Breast epithelium (tissue), 4 donors: ENCODE measurements at places on chromosomes 3 and 15. TPM values are rescaled to one million over a fixed set of nuclear protein-coding genes. Genes with fewer than 3 reads are reported as not detected.

- no peak overlapping the region for H3K4me3 ChIP-seq
- H3K27me3 ChIP-seq = no peaks in the 10 kb centered on the region
- H3K4me1 ChIP-seq = no peaks in the 10 kb centered on the region
- no peak overlapping the region for H3K27ac ChIP-seq
- DNase-seq = no peak
Observed at GRCh38 chr3:190169243-190169642, 48.5 kb upstream of the P3H2 start.

DNA sequence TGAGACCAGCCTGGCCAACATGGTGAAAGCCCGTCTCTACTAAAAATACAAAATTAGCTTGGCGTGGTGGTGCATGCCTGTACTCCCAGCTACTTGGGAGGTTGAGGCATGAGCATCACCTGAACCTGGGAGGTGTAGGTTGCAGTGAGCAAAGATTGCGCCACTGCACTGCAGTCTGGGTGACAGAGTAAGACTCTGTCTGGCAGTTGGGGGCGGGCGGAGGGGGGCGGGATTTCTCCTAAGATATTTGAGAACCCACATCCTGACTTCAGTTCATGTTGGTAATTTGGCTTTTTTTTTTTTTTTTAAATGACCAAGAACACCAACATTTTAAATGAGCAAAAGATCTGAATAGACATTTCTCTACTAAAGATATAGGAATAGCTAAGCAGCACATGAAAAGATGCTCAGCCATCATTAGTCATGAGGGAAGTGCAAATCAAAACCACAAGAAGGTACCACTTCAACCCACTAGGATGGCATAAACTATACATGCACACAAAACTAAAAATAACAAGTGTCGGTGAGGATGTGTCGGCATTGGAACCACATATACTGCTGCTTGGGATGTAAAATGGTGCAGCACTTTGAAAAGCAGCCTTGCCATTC, 75.6 kb upstream of the LMOD3 start:
- H3K27ac ChIP-seq = no peak overlapping the region
- no peaks in the 10 kb centered on the region for H3K36me3 ChIP-seq
- no peak overlapping the region for H3K4me3 ChIP-seq
- DNase-seq = no peak
- H3K4me1 ChIP-seq = no peaks in the 10 kb centered on the region

DNA sequence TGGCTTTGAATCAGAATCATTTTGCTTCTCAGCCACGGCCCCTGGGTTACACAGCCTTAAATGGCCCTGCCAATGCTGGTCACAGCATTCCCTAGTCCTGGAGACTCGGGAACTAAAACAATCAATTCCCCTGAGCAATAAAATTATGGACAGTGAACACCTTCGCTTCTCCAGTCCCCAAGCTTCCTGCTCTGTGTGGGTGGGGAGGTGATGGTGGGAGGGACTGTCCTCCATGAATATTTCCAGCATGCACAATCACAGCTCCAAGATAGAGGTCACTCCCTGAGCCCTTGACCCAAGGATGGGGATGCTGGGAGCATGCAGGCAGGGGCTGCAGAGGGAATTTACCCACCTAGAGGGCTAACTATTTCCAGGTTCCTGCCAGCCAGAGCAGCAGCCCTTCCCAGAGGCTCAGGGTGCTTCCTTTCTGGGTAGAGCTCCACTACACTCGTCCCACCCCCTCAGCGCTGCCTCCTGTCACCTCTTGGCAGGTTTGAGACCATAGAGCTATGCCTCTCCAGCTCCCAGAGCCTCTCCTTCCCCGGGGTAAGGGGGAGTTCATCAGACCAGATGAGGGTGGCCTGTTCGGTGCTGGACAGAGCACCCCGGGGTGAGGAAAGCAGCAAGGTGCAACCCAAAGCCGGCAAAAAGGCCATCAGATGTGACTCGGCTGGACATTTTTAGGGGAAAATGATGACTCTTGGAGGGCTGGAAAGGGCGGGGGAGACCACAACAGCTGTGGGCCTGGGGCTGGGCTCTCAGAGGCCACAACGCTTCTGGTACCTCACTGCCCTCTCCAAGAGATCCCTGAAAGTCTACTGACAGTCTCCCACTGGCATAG, 14.5 kb upstream of the CCDC33 start:
- no peak overlapping the region for H3K27ac ChIP-seq
- no peaks in the 10 kb centered on the region for H3K36me3 ChIP-seq
- no peak for DNase-seq
- H3K27me3 ChIP-seq = no peaks in the 10 kb centered on the region
- no peak overlapping the region for H3K4me3 ChIP-seq
- no peaks in the 10 kb centered on the region for H3K4me1 ChIP-seq

DNA sequence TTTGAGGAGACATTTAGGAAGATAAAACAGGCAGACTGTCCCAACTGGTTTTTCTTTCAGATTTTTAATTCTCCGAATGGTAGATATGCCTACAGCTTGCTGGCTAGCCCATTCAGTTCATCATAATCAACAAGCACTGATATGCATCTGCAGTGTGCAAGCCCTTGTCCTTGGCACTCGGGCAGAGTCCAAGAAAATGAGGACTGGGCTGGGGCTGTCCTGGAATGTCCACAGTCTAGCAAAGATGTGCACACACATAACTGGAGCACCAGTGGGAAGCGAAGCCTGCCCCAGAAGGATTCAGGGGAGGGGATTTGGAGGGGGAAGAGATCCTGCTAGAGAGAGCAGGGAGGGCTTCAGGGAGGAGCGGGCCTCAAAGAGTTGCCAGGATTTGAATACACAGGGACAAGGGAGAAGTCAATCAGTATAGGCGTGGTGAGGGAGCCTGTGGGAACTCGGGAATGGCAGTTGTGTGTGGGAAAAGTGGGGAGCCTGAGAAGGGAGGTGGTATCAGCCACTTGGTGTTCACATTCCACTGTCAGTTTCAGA, 8.7 kb downstream of the FAH start:
- no peaks in the 10 kb centered on the region for H3K36me3 ChIP-seq
- H3K27me3 ChIP-seq = no peaks in the 10 kb centered on the region
- no peak overlapping the region for H3K27ac ChIP-seq

GRCh38 chr3:64152086-64152485, 73.2 kb downstream of the PRICKLE2 start:
- DNase-seq = no peak
- H3K4me3 ChIP-seq = no peak overlapping the region
- peaks cover 4% of the 10 kb centered on the region for H3K4me1 ChIP-seq
- peak overlapping the region; percentile 70 for H3K27ac ChIP-seq
- no peaks in the 10 kb centered on the region for H3K27me3 ChIP-seq

DNA sequence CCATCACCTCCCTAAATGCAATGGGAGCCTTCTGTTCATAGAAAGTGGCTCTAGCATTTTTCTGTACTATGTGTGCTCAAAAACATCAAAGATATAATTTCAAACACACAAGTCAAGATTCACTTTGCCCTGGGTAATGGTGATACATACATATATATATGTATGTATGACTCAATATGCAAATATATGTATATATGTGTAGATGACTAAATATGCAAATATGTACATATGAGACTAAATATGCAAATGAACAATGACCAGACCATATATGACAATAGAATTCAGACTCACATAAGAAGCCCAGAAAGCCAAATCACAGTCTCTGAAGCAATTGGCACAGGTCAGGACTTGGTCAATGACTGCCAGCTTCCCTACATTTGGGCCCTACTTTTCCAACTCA, 36.9 kb upstream of the SNRK start:
- H3K27me3 ChIP-seq = no peaks in the 10 kb centered on the region
- H3K4me1 ChIP-seq = no peaks in the 10 kb centered on the region
- H3K27ac ChIP-seq = no peak overlapping the region
- H3K36me3 ChIP-seq = no peaks in the 10 kb centered on the region
- no peak for DNase-seq
- H3K4me3 ChIP-seq = no peak overlapping the region

- no peak overlapping the region for H3K4me3 ChIP-seq
- no peaks in the 10 kb centered on the region for H3K4me1 ChIP-seq
- H3K36me3 ChIP-seq = no peaks in the 10 kb centered on the region
Observed at GRCh38 chr15:57245130-57245529, 131.2 kb upstream of the CGNL1 start.

DNA sequence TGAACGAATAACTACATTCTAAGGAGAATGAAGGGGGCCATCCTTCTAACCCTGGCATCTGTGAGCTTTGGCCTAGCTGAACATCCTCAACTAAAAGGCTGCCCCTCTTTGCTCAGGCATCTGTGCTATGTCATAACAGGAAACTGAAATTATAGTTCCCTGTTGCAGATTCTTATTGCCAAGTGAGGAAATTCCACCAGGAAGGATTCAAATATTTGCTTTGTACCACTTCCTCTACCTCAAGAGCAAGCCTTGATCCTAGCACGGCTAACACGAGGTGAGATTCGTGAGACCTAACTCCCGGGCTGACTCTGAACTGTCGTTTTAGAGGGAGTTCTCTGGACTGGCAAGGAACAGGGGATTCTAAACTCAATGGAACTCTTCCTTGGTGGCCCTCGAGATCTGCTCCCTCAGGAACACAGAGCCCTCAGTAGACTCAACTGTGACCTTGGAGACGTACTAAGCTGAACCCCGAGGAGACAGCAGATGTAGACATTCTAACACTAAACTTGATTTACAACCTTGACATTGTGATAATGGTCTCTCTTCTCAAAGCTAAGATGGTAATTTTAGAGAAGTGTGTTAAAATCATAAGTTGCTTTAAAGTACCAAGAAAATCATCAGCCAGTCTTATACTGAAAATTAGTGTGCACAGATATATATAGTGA, 4.2 kb downstream of the SPG21 start:
- no peaks in the 10 kb centered on the region for H3K36me3 ChIP-seq
- no peaks in the 10 kb centered on the region for H3K27me3 ChIP-seq
- DNase-seq = no peak
- H3K4me1 ChIP-seq = peaks cover 6% of the 10 kb centered on the region

DNA sequence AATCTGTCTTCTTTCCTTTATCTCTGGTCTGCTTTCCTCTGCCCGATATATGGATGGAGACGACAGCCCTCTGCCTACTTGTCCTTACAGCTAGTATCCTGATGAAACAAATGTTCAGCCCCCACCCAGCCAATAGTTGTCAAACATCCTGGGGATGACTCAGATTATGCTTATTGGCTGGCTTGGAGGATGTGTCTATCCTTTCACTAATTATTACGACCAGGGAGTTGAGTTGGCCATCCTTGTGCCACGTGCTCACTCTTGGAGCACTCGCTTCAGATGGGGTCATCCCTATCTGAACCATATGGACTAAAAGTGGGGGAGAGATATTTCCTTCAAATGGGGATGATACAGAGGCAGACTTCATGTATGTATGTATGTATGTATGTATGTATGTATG, 6.4 kb upstream of the MAP3K13 start:
- no peaks in the 10 kb centered on the region for H3K4me1 ChIP-seq
- no peaks in the 10 kb centered on the region for H3K36me3 ChIP-seq
- no peak overlapping the region for H3K27ac ChIP-seq
- H3K4me3 ChIP-seq = no peak overlapping the region
- no peaks in the 10 kb centered on the region for H3K27me3 ChIP-seq

DNA sequence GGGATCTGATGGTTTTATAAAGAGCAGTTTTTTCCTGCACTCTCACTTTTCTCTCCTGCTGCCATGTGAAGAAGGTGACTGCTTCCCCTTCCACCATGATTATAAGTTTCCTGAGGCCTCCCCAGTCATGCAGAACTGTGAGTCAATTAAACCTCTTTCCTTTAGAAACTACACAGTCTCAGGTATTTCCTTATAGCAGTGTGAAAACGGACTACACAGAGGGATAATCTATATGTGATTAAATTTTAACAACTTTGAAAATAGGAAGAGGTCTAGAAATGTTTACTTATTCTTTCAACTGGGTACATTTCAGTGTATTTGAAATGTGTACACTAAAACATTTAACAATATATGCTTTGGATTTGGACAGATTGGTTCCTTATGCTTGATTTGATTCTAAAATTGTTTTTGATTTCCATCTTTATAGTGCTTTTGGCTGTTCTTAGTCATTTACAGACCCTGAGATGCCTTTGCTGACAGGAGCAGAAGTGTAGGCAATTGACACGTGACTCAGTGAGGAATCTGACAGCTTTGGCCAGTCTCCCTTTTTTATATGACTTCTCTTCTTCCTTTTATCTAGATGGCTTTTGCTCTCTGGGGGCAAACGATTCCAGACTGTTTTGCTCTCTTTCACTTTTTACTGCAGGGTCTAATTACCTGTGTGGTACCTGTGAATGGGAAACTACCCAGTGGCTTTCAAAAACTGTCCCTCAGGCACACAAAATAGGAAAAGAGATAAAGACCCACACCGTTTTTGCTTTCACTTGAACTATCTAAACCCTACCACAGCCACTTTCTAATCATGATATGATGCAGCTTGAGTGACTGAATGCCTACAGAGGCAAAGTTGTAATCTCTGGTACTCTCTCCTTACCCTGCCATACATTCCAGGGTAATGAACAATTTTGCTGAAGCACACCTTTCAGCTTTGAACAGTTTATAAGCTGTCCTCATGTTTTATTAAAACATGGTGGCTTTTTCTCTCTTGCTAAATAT, 422.6 kb downstream of the ROBO1 start:
- no peaks in the 10 kb centered on the region for H3K27me3 ChIP-seq
- H3K4me3 ChIP-seq = no peak overlapping the region
- H3K36me3 ChIP-seq = no peaks in the 10 kb centered on the region
- no peak overlapping the region for H3K27ac ChIP-seq

- H3K27me3 ChIP-seq = no peaks in the 10 kb centered on the region
- H3K36me3 ChIP-seq = no peaks in the 10 kb centered on the region
- H3K4me3 ChIP-seq = no peak overlapping the region
- no peaks in the 10 kb centered on the region for H3K4me1 ChIP-seq
- no peak overlapping the region for H3K27ac ChIP-seq
- DNase-seq = no peak
Observed at GRCh38 chr3:62325896-62326295, 47.5 kb downstream of the FEZF2 start.

- peak overlapping the region; percentile 13 for H3K27ac ChIP-seq
- no peak for DNase-seq
- no peak overlapping the region for H3K4me3 ChIP-seq
- H3K4me1 ChIP-seq = no peaks in the 10 kb centered on the region
- peaks cover 7% of the 10 kb centered on the region for H3K36me3 ChIP-seq
Observed at GRCh38 chr3:25604107-25604805, 60.5 kb downstream of the TOP2B start.

GRCh38 chr3:159923956-159924355, 64.7 kb upstream of the IL12A start:
- no peaks in the 10 kb centered on the region for H3K36me3 ChIP-seq
- H3K27me3 ChIP-seq = no peaks in the 10 kb centered on the region
- DNase-seq = no peak
- no peak overlapping the region for H3K27ac ChIP-seq
- no peak overlapping the region for H3K4me3 ChIP-seq

- H3K4me1 ChIP-seq = no peaks in the 10 kb centered on the region
- no peak overlapping the region for H3K4me3 ChIP-seq
- peaks cover 3% of the 10 kb centered on the region for H3K36me3 ChIP-seq
Observed at GRCh38 chr3:155780291-155780690, 25.8 kb downstream of the C3orf33 start.

GRCh38 chr3:101319531-101319930, 844 bp downstream of the IMPG2 start:
- no peak overlapping the region for H3K27ac ChIP-seq
- no peak for DNase-seq
- H3K27me3 ChIP-seq = no peaks in the 10 kb centered on the region

GRCh38 chr3:125039131-125040100, 16.4 kb downstream of the HEG1 start:
- peak overlapping the region; percentile 23 for H3K4me3 ChIP-seq
- H3K27me3 ChIP-seq = no peaks in the 10 kb centered on the region
- DNase-seq = no peak

The OR5H15 gene
- total RNA-seq = not detected

The SV2B gene
- 4.9 TPM for total RNA-seq

The PAK6 gene
- 0.80 TPM for total RNA-seq

The STRIT1 gene
- 0.32 TPM for total RNA-seq

The PLA2G4E gene
- not detected for total RNA-seq

The NEDD4 gene
- total RNA-seq = 13.0 TPM

The ZMYND10 gene
- total RNA-seq = 1.9 TPM

The FBXO40 gene
- total RNA-seq = not detected

The ANKRD63 gene
- total RNA-seq = not detected

The SCAANT1 gene
- not detected for total RNA-seq

The HHATL gene
- not detected for total RNA-seq

The CEP152 gene
- 5.9 TPM for total RNA-seq
